Stimulated activated CD4-positive, alpha-beta T cell treated with anti-CD3 and anti-CD28 coated beads, Interleukin-2, amount 100 ng/mL, for 48 hours (primary cell): ENCODE measurements at places on chromosomes 16 and 17.

GRCh38 chr17:48722915-48723422, at the start of gene PRAC2:
Gene PRAC2 (plus strand): TSS chr17:48723185. CDS start chr17:48724411, 1,226 bp downstream.
- DNase-seq, result no peak

GRCh38 chr17:34979153-34979552, 1.2 kb upstream of the LIG3 start:
- DNase-seq, result no peak

GRCh38 chr17:28811651-28812090, 30.9 kb downstream of the FAM222B start:
- DNase-seq, result no peak

DNA sequence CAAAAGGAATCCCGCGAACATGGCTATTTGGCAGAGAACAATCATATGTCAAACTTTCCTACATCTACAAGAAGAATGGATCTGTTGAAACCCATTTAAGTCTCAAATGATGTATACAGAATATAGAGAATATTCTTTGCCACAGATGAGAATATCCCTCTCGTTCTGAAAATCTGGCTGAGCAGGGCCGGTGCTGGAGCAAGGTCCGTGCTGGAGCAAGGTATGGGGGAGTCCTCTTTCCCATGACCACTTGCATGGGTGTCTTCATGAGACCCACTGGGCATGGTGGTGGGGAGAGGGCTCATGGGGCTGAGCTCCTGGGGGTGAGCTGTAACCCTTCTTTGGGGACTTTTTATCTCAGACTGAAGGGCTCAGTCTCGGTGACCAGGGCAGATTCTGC, 440.9 kb downstream of the SOX9 start:
- DNase-seq, result no peak

- no peak for DNase-seq
These were observed 104.2 kb downstream of the SNX11 start for GRCh38 chr17:48211787-48212186.

GRCh38 chr16:57409870-57410587, 5.5 kb downstream of the CCL17 start:
- DNase-seq, result no peak

DNA sequence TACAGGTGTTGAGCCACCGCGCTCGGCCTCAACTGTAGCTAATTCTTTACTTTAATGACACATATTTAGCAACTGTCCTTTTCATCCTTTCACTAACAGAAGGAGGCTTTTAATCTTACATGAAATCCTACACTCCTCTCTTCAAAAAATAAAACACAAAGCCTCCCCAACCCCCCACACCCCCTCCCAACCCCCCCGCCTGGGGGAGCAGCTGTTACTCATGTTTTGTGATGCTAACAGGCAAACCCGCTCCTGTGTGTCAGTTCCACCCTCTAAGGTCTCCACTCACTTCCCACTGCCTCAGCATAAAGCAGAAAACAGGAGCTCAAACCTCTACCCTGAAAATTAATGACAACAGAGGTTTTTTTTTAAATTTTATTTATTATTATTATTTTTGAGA, 55.4 kb upstream of the SLC25A19 start:
- DNase-seq, result peak; percentile 30

- DNase-seq, result no peak
These were observed 176.7 kb downstream of the ABCC12 start for GRCh38 chr16:47979164-47979520.

DNA sequence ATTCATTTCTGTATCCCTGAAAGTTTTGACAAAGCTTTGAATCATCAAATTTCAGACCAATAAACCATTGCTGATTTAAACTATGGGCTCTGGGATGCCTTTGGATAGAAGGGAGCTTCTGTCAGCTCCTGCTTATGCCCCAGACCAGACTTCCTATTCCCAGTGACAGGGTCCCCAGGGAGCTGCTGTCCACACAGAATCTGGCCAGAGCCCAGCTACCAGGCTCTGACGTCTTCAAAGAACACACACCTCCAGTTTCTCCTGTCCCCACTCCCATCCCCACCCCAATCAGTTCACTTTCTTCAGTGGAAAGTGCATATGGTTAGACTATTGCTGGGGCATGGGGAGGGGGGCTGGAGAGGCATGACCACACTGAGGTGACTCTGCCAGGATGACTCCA, 51.6 kb upstream of the SREBF1 start:
- DNase-seq, result no peak

- DNase-seq, result no peak
These were observed 1.8 kb downstream of the MMP15 start for GRCh38 chr16:58027161-58027915.

- DNase-seq, result no peak
These were observed 109.3 kb downstream of the GSG1L start for GRCh38 chr16:27954191-27954590.

- DNase-seq, result no peak
These were observed 315.1 kb downstream of the SEC14L1 start for GRCh38 chr17:77455891-77456260.

GRCh38 chr16:68652659-68653058, 7.5 kb downstream of the CDH3 start:
- DNase-seq, result no peak

DNA sequence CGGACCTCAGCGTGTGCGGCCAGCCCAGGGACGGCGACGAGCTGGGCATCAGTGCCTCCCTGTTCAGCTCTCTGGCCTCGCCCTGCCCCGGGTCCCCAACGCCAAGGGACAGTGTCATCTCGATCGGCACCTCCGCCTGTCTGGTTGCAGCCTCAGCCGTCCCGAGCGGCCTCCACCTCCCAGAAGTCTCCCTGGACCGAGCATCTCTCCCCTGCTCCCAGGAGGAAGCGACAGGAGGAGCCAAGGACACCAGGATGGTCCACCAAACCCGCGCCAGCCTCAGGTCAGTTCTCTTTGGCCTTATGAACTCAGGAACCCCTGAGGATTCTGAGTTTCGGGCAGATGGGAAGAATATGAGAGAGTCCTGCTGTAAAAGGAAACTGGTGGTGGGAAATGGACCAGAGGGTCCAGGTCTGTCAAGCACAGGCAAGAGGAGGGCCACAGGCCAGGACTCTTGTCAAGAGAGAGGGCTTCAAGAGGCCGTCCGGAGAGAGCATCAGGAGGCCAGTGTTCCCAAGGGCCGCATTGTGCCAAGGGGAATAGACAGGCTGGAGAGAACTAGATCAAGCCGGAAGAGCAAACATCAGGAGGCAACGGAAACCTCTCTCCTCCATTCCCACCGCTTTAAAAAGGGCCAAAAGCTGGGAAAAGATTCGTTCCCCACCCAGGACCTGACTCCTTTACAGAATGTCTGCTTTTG, 825 bp downstream of the HASPIN start:
- DNase-seq, result no peak

DNA sequence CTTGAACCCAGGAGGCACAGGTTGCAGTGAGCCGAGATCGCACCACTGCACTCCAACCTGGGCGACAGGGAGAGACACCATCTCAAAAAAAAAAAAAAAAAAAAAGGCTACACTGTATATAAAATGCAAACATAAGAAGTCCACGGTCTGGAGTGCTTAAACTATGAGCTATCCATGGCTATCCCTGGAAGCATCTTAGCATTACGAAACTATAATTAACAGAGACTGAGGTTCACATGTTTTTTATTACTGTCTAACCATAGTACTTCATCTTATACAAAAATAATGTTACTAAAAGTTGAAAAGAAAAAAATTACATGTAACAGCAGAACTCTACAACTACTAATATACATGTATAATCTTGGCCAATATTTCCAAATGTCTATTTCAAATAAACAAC, 32.8 kb downstream of the HELZ start:
- no peak for DNase-seq

DNA sequence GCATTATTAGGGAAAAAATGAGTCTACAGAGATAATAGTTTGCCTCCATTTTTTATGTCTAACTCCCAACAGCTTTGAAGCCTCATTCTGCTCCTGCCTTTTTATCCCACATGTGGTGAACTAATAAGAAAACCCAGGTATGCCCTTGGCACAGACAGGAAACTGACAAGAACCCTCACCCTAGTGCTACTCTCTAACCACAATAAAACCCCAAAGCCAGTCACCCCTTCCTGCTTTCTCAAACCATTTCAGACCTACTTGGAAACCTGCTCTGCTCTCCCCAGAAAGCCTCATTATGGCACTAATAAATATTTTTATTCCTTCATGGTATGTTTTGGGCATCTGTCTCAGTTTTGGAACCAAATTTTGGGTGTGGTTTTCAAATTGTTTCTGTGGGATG, 3.9 kb upstream of the MARVELD3 start:
- no peak for DNase-seq

- DNase-seq, result peak; percentile 23
These were observed 24.0 kb downstream of the SYCE1L start for GRCh38 chr16:77223184-77223583.

DNA sequence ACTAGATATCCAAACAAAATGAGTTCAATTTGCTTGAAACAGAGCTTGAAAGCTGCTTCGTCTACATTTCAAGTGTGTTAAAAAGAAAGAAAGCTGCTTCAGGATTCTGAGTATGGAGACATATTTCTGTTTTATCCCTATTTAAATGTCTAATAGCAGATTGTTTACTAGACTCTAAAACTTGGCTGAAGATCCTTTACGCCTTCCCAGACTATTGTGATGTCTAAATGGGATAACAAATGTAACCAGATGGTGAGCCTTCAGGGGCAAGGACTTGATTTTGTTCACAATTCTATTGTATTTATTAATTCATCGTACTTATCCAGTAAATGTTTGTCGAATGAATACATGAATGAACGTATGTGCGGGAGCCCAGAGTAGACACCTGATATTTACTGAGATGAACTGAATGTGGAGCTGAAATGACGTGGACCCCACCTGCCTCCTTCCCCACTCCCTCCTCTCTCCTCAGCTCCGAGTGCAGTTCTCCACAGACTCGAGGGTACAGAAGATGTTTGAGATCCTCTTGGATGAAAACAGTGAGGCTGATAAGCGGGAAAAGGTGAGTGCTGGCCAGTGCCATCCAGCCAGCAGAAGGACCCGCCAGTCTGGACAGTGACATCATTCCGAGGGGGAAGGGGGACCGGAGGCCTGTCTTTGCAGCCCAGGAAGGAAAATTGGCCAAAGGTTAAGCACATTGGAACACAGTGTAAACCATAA, 5.0 kb downstream of the UNC45B start:
- no peak for DNase-seq

- DNase-seq, result no peak
These were observed 3.2 kb downstream of the DDX52 start for GRCh38 chr17:37640015-37640414.

DNA sequence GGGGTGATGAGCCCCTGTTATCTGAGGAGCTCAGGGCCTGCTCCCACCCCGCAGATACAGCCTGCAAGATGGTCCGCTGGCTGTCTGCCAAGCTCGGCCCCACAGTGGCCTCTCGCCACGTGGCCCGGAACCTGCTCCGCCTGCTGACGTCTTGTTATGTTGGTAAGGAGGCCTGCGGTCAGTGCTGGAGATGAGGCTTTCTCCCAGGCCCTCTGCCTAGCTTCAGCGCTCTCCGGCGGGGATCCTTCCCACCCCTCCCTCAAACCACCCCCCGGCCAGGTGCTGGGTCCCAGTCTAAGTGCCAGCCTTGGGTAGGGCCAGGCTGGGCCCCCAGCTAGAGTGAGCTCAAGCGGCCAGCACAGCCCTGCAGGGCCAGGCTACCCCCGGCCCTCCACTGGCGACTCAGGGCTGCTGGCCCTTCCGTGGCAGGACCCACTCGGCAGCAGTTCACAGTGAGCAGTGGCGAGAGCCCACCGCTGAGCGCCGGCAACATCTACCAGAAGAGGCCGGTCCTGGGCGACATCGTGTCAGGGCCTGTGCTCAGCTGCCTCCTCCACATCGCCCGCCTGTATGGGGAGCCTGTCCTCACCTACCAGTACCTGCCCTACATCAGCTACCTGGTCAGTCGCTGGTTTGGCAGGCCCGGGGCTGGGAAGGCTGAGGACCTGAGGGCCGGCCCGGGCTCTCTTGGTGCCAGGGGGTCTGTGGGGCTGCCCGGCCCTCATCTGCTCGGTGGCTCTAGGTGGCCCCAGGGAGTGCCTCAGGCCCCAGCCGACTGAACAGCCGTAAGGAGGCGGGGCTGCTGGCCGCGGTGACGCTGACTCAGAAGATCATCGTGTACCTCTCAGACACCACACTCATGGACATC, 6.1 kb downstream of the WDR81 start:
- DNase-seq, result no peak

DNA sequence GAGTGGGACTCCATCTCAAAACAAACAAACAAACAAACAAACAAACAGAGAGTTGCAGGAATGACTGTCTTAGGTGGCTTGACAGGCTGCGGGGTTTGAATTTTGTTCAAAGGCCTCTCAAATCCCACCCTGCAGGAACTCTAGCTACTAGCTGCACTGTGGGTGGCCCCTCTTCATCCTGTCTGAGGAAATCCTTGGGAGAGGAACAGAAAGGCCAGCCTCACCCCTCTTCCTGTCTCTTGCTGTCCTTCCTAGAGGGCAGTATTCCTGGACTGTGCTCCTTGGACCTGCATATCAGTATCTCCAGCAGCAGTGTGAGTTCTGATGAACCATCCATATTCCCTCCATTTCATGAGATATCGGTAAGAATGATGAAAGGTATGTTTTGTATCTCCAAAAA, 2.0 kb upstream of the CCDC92B start:
- no peak for DNase-seq

DNA sequence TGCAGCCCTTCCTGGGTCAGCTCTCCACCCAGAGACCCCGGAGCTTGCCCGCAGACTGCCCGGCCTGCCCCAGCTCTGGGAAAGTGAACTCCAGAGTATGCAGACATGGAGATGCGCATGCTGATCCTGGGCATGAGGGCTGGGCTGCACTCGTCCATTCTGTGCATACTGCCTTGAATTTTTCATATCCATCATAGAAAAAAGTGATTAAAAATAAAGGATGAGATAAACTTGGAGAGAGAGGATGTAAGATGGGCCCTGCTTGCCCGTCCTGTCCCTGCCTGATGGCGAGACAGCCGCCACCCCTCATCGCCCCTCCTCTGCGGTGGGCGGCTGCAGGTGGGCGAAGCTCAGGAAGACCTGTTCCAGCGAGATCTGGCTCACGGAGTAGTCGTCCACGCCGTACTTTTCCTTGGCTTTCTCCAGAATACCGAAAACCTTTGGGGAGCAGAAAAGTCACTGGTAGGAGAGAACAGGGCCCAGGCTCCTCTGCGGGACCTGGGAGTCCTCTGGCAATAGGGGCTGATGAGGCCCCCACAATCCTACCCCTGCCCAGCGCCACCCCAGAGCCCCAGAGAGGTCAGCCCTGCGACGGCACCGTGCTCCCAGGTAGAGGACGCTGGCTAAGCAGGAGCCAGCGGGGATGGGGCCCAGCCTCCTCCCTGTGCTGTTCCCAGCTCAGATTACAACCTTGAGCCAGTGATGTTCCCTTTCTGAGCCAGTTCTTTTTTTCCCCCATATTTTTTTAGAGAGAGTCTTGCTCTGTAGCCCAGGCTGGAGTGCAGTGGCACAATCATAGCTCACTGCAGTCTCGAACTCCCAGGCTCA, 8.7 kb upstream of the RNPS1 start:
- no peak for DNase-seq

- no peak for DNase-seq
These were observed 64.8 kb downstream of the MYO18A start for GRCh38 chr17:29115435-29115834.

- DNase-seq, result no peak
These were observed 26.8 kb upstream of the HOXB13 start for GRCh38 chr17:48755356-48755755.
